Prostate gland (tissue), 2 donors: ENCODE measurements at places on chromosomes 5 and 9. TPM values are rescaled to one million over a fixed set of nuclear protein-coding genes. Genes with fewer than 3 reads are reported as not detected.

The PCDHB6 gene
- total RNA-seq, result 2.6 TPM

DNA sequence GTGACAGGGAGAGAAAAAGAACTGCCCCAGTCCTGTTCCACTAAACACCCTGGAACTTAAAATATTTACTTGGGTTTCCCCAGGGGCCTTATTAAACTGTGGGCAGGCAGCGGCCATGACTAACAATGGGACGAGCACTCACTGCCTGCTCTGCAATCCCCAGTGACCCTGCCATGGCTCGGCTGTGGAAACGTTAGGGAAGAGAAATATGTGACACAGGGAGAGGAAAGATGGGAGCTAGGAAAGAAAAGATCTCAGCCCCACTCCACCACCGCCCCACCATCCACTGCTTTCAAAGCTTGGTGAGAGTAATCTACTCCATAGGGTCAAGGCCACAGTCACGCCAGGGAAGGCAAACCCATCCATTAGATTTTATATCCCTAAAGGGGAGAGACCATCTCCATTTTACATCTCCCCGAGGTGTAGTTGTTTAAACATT lies 117.6 kb downstream of the EFNA5 start:
- DNase-seq, result no peak
- H3K4me3 ChIP-seq, result no peak overlapping the region
- no peaks in the 10 kb centered on the region for H3K4me1 ChIP-seq
- H3K27ac ChIP-seq, result no peak overlapping the region
- H3K36me3 ChIP-seq, result no peaks in the 10 kb centered on the region

- H3K4me1 ChIP-seq, result no peaks in the 10 kb centered on the region
- no peak overlapping the region for H3K4me3 ChIP-seq
- H3K36me3 ChIP-seq, result no peaks in the 10 kb centered on the region
- no peaks in the 10 kb centered on the region for H3K27me3 ChIP-seq
- H3K27ac ChIP-seq, result no peak overlapping the region
Measured at GRCh38 chr5:132546108-132546507, 2.8 kb upstream of the IL5 start.

The EIF4EBP3 gene
- 28.3 TPM for total RNA-seq

- no peak overlapping the region for H3K4me3 ChIP-seq
- no peak for DNase-seq
- no peak overlapping the region for H3K27ac ChIP-seq
- no peaks in the 10 kb centered on the region for H3K4me1 ChIP-seq
- H3K27me3 ChIP-seq, result no peaks in the 10 kb centered on the region
- no peaks in the 10 kb centered on the region for H3K36me3 ChIP-seq
Measured at GRCh38 chr9:92725766-92726165, 38.9 kb downstream of the BICD2 start.

The SLC36A2 gene
- 0.74 TPM for total RNA-seq

GRCh38 chr9:135602789-135603481 lies 36.4 kb downstream of the GLT6D1 start:
- DNase-seq, result no peak
- H3K36me3 ChIP-seq, result no peaks in the 10 kb centered on the region
- no peak overlapping the region for H3K27ac ChIP-seq
- no peaks in the 10 kb centered on the region for H3K27me3 ChIP-seq
- no peaks in the 10 kb centered on the region for H3K4me1 ChIP-seq

The ABO gene
- 3.5 TPM for total RNA-seq

GRCh38 chr5:94793816-94794198 lies 175.3 kb downstream of the SLF1 start:
- H3K27ac ChIP-seq, result no peak overlapping the region
- no peak overlapping the region for H3K4me3 ChIP-seq
- H3K36me3 ChIP-seq, result no peaks in the 10 kb centered on the region
- no peaks in the 10 kb centered on the region for H3K4me1 ChIP-seq

The TICAM2 gene
- total RNA-seq, result 1.9 TPM

- no peak overlapping the region for H3K27ac ChIP-seq
- H3K27me3 ChIP-seq, result no peaks in the 10 kb centered on the region
- no peaks in the 10 kb centered on the region for H3K36me3 ChIP-seq
- DNase-seq, result no peak
- H3K4me3 ChIP-seq, result no peak overlapping the region
Measured at GRCh38 chr5:115683081-115683480, 57.2 kb upstream of the TMED7 start.

GRCh38 chr9:36898431-36899020 lies 135.5 kb downstream of the PAX5 start:
- DNase-seq, result no peak
- no peaks in the 10 kb centered on the region for H3K27me3 ChIP-seq
- H3K27ac ChIP-seq, result no peak overlapping the region
- no peaks in the 10 kb centered on the region for H3K36me3 ChIP-seq
